Bladder microvascular endothelial cell (primary cell): ENCODE measurements at places on chromosomes 2 and 18. TPM values are rescaled to one million over a fixed set of nuclear protein-coding genes. Genes with fewer than 3 reads are reported as not detected.

The TMEM178A gene
- 0.32 TPM in 1 of 2 replicates, not detected in the other for total RNA-seq

The SEMA4C gene
- total RNA-seq = 7.3 and 20.6 TPM in 2 replicates

The LHCGR gene
- total RNA-seq = not detected in 2 replicates

The TBR1 gene
- total RNA-seq = under 0.01 TPM in 1 of 2 replicates, not detected in the other

The NYAP2 gene
- total RNA-seq = not detected in 2 replicates

The MEIS1 gene
- total RNA-seq = 1.6 and 25.0 TPM in 2 replicates

The C1QL2 gene
- total RNA-seq = not detected in 2 replicates

The IL1R1 gene
- 5.3 and 15.3 TPM in 2 replicates for total RNA-seq

The LOXL3 gene
- 1.4 and 1.8 TPM in 2 replicates for total RNA-seq

The AKAIN1 gene
- not detected in 2 replicates for total RNA-seq

The CAPN10 gene
- 25.6 and 31.5 TPM in 2 replicates for total RNA-seq

The INPP5D gene
- total RNA-seq = 15.9 and 37.7 TPM in 2 replicates

The CHMP1B gene
- total RNA-seq = 47.8 and 83.2 TPM in 2 replicates

The ELMOD3 gene
- total RNA-seq = 9.7 and 16.4 TPM in 2 replicates

The SLC23A3 gene
- 0.81 and 4.5 TPM in 2 replicates for total RNA-seq

The ZC3H6 gene
- total RNA-seq = 1.8 and 2.2 TPM in 2 replicates

The CYBRD1 gene
- 22.2 and 28.8 TPM in 2 replicates for total RNA-seq

The CCL20 gene
- total RNA-seq = 0.49 and 5.5 TPM in 2 replicates

The MFSD2B gene
- 0.25 TPM in 1 of 2 replicates, not detected in the other for total RNA-seq

The UGT1A10 gene
- total RNA-seq = 0.06 TPM in 1 of 2 replicates, not detected in the other

The WDR33 gene
- total RNA-seq = 16.7 and 59.1 TPM in 2 replicates

The PPP1CB gene
- total RNA-seq = 78.7 and 105 TPM in 2 replicates
